ENCODE measurements at places on chromosomes 1 and 21. TPM values are rescaled to one million over a fixed set of nuclear protein-coding genes. Genes with fewer than 3 reads are reported as not detected.

DNA sequence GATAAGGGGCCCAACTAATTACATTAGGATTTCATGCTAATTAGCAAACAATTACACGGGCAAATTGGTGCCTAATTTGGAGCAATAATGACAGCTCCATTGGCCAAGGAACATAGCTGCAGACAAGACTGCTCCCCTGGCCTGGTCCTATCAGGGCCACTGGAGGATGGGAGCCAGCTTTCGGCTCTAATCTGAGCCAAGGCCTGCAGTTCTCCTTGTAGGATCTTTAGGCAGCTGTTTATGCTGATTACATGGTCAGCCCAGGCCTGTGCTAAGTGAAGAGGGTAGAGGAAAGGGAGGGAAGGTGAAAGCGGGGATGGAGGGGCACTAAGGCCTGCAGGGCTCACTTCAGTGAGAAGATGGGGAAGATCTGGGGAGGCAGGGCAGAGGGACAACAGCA lies 12.4 kb upstream of the ADGRB2 start:
- no peak for DNase-seq

DNA sequence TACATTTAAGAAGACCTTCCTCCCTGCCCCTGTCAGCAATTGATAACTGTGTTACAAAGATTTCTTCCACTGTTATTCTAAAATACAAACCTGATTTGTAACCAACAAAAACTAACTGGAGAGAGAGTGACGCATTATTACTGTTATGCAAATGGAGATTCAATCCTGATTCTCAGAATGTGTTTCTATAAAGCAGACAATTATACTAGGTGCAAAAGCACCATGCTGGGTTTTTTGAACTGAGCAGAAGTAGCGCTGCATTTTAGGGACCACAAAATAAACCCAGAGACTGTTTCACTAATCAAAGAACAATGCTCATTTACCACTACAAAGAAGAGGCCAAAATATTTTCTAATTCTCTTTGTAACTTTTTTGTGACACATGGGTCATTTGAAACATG lies 13.6 kb upstream of the GBP6 start:
- no peak for DNase-seq

DNA sequence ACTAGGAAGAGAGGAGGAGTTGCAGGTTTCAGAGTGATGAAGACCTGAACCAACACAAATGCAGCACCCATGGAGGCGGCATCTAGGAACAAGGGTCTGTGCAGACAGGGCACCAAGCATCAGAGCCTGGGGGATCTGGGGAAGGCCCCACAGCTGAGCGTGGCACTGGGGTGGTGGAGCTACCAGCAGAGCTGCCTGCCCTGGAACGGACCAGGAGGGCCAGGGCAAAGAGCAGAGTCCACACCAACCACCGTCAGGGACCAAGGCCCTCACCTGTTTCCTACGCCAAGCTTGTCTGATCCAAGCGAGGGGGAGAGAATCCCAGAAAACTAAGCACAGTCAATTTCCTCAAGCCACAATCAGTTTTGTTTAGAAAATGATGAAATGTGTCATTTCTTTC lies 79.0 kb upstream of the SYT6 start:
- no peak for DNase-seq

GRCh38 chr1:52420713-52421112 lies 16.3 kb downstream of the PRPF38A start:
- no peak for DNase-seq

DNA sequence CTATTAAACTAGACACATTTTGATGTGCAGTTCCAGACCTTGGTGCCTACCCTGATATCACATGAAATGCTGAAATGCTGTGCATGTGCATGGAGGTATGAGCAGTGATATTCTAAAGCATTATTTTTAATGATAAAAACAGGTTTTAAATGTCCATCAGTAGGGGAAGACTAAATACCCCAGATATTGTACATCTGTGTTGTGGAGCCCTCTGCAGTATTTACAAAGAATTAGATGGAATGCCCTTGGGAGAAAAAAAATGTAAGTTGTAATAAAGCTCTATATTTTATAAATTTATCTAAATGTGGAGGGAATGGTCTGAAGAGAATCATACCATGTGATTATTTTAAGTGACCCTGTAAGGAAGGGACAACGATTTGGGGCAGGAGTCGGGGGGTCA lies 39.1 kb upstream of the IGSF5 start:
- DNase-seq = peak; percentile 12

DNA sequence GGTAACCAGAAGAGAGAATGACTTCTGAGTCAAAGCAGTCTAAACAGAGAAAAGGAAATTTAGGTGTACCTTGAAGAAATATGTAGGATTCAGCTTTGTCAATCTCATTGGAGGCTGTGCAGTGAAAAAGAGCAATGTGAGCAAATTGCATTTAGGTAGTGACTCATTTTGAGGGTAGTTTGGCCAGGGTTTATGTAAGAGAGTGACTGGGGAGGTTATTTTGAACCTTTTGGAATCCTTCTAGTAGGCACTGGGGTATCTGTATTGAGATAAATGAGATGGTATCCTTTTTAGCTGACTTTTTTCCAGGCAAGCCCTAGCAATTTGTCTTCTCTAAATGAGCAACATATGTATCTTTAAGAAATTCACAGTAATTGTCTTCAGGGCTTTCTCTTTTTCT lies 95.9 kb downstream of the DISP1 start:
- peak; percentile 60 for DNase-seq

The HSD3B1 gene
- not detected for total RNA-seq

The MAEL gene
- total RNA-seq = not detected

GRCh38 chr1:171248302-171248701 lies at the start of gene FMO1:
Gene FMO1 (plus strand): TSS chr1:171248494. CDS start chr1:171258088, 9,594 bp downstream.
- no peak for DNase-seq

- DNase-seq = peak; percentile 82
These were observed 78.4 kb upstream of the GPR88 start for GRCh38 chr1:100459358-100460114.

The VWA5B1 gene
- not detected for total RNA-seq

The TRNP1 gene
- 68.6 TPM for total RNA-seq

- DNase-seq = no peak
These were observed 338.4 kb downstream of the DISC1 start for GRCh38 chr1:231964961-231965360.

DNA sequence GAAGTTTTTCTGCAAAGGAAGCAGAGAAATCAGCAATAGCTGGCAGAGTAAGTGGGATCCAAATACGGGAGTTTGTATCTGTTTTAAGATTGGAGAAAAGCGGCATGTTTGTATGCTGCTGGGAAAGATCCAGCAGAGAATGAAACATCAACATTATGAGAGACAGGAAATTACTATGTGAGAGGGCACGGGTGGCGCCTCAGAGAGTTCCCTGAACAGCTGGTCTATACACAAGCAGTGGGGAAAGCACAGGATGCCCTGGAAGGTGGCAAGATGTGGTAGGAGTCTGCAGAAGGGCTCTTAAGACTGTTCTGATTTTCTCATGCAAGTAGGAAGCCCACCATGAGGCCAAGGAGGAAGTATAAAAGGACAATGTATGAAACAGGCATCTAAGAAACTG lies 130.4 kb downstream of the RERE start:
- DNase-seq = peak; percentile 64

DNA sequence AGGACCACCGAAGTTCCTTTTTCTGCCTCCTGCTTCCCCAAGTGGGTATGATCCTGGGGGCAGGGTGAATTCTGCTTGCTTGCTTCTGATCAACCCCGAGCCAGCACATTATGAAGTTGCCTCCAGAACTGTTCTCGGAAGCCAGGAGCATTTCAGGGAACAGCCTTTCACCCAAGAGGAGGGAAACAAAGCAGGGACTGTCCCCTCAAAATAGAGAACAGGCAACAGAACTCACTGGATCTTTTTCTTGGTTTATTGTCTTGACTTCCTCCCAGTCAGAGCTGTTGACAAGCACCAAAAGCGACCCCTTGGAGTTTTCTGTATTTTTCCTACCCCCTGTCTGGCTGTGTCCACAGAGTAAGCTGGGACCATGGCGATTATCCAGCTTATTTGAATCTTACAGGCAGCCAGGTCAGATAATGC lies 258.3 kb upstream of the SGIP1 start:
- no peak for DNase-seq

- peak; percentile 94 for DNase-seq
These were observed 16.6 kb upstream of the RNF19B start for GRCh38 chr1:32981003-32981901.

- peak; percentile 21 for DNase-seq
These were observed 76.4 kb downstream of the EVI5 start for GRCh38 chr1:92708368-92708950.

DNA sequence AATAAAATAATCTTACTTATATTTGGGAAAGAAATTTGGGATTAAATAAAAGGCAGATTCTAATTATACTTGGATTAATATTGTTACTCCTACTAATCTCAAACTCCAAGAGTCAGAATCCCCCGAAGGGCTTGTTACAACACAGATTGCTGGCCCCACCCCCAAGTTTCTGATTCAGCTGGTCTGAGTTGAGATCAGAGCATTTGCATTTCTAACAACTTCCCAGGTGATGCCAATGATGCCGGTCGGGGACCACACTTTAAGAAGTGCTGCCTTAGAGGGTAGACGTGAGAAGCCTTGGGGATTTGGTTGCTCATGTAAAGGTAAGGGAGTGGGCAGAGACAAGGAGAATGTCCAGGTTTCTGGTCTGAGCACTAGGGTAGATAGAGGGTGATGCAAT lies 47.2 kb downstream of the FMN2 start:
- no peak for DNase-seq

The OXCT2 gene
- total RNA-seq = 0.28 TPM

- peak; percentile 24 for DNase-seq
These were observed 65.1 kb upstream of the TMEM51 start for GRCh38 chr1:15088281-15088971.

GRCh38 chr21:29939104-29939923 lies 482 bp downstream of the GRIK1 start:
- DNase-seq = no peak

The MTMR11 gene
- total RNA-seq = 1.7 TPM

- DNase-seq = no peak
These were observed 23.4 kb upstream of the BRDT start for GRCh38 chr1:91925644-91926435.

DNA sequence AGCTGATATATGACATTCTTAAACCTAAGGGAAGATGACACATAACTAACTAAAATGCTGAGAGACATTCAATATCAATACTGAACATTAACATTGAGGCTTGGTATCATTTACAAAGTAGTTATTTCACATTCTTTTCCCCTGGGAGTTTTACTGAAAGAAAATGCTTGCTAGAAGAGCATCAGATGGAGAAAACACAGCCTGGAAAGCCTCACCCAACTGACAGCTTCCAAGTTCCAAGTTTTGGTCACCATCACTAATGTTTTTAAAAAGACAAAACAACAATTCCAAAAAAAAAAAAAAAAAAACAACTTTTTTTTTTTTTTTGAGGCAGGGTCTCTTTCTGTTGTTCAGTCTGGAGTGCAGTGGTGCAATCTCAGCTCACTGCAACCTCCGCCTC lies 80.6 kb downstream of the DSCAM start:
- DNase-seq = no peak

The GSTM5 gene
- 0.28 TPM for total RNA-seq

DNA sequence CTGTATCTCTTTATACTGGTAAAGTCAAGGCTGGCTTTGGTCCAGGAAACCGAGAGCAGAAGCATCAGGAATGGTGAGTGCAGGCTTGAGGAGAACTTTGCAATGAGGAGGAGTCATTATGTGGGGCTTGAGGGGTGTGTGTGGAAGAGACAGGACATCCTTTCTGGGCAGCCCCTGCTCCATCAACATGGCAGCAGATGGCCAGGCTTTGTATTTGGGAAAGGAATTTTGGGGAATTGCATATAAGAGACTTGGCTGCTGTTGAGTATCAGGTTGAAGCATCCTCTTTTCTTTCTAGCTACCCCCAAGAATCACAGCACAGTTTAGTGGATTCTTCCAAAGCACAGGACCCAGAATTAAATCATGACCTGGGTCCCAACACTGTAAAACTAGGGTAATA lies 33.4 kb downstream of the VTCN1 start:
- no peak for DNase-seq

DNA sequence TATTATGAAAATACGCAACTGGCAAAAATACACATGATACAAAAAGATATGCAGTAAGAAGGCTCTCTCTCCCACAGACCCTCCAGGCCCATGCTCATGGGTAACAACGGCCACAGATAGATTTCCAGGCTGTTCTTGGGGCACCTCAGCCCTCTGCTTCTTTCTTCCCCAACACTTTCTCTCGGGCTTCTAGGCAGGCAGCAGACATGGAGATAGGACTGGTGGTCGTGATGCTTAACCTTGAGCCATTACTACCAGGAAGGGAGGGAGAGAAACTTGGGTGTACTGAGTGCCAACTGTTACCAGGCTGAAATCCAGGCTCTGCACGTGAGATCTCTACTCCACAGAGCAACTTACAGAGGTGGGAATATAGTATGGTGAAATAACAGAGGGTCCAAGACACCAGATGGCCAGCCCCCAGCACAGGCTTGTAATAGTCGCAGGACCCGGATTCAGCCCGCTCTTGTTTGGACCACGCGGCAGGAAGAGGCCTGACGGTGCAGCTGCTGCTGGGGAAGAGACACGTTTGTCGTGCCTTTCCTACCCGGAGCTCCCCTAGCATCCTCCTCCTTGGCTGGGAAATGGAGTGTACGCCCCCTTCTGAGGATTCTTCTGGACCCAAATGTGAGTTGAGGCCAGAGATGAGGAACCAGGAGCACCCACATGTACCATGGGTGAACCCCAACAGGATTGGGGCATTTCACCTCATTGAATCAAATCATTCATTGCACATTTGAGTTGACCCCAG lies 441.1 kb upstream of the VAMP3 start:
- DNase-seq = no peak

DNA sequence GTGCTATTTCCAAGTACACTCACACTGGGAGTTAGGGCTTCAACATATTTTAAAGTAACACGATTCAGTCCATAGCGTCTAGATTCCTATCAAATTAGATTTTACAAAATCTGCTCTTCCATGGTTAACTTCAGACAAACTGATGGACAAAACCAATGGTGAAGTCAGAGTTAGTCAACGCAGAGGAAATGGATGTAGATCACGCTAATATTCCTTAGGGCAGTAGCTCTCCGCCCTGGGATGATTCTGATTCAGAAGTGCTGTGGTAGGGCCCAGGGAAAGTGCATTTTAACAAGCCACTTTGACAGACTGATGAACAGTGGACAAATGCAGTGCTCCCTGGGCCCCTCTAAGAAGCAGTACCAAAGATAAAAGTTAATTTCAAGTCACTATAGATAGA lies 83.2 kb downstream of the HIVEP3 start:
- DNase-seq = peak; percentile 60

- DNase-seq = no peak
These were observed 9.7 kb upstream of the SMIM1 start for GRCh38 chr1:3762873-3763228.

The ARV1 gene
- 26.7 TPM for total RNA-seq

DNA sequence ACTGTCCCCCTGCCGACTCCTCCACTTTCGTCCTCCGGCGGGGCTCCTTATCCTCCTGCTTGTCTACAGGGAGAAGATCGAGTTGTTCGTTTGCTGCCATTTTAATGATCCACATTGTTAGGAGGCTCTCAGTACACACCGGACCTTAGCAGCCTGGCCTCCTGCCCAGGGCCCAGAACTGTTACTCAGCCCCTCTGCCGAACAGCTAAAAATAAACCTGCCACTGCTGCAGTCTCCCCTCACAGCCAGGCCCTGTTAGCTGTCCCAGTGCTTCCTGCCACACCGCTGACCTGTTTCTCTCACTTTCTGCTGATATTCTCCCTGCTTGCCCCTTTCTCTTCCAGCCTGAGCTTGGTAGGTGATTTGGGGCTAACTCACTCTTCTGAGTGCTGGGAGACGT lies 8.3 kb downstream of the MAPKAPK2 start:
- DNase-seq = peak; percentile 85

- peak; percentile 66 for DNase-seq
These were observed 78.2 kb upstream of the TENT5C start for GRCh38 chr1:117527566-117528102.

Measured in IMR-90 (cell line).